Stimulated activated CD4-positive, alpha-beta T cell treated with anti-CD3 and anti-CD28 coated beads, TNF-alpha, amount 100 ng/mL, for 1 hour (primary cell): ENCODE measurements at places on chromosomes 3 and 15.

DNA sequence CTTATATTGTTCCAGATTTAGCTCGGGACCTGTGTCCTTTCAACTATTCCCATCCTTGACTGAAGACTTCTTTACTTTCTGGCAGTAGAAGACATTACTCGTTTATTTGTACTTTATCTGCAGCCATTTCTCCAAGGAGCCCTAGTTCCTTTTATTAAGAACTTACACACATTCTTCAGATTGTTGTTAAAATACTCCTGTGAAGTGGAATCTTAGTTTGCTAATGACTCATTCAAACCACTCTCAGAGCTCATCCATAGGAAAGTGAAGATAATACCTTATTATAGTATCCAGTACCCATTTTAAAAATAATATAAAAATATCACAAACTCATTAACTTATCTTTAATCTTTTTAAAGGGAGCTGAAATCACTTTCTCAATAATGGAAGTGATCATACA is 63.5 kb downstream of the C3orf70 start:
- DNase-seq: no peak

GRCh38 chr15:90994059-90994416 is 297 bp downstream of the PRC1 start:
- no peak for DNase-seq

DNA sequence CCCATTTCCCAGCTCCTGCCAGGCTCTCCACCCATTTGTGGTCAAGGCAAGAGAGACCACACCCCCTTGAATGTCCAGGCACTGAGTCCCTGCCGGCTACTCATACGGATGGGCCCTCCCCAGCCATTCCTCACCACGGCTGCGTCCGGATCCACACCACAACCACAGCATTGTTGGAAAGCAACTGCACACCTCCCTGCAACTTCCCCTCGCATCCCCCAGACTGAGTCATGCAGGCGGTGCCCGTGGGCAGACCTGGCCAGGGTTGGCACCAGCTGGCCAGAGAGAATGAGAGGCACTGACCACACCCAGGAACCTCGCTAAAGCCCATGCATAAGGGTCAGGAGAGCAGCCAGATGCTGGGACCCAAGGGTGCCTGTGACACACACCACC is 30.5 kb downstream of the LOXL1 start:
- no peak for DNase-seq

DNA sequence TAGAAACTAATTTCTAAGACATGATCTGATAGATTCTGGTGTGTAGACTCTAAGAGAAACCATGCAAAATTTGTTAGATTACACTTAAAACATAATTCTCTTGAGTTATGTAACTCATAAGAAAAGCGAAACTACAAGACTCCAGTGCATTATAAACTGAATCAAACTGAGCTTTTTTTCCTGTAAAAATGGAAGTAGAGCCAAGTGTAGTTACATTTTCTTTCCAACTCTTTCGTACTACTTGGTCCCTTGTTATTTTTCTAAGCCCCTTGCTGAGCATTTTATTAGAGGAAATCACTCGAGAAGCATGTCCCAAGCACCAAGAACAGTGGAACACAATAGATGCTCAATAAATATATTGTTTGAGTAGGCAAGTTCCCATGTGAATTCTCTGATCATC is 130.2 kb downstream of the GADL1 start:
- DNase-seq: no peak

- no peak for DNase-seq
Observed at GRCh38 chr3:100170486-100170885, 56.2 kb upstream of the FILIP1L start.

GRCh38 chr15:78316283-78317083 is 17.1 kb upstream of the SKIC8 start:
- DNase-seq: no peak

- DNase-seq: no peak
Observed at GRCh38 chr3:99854756-99855298, 37.2 kb downstream of the CMSS1 start.

DNA sequence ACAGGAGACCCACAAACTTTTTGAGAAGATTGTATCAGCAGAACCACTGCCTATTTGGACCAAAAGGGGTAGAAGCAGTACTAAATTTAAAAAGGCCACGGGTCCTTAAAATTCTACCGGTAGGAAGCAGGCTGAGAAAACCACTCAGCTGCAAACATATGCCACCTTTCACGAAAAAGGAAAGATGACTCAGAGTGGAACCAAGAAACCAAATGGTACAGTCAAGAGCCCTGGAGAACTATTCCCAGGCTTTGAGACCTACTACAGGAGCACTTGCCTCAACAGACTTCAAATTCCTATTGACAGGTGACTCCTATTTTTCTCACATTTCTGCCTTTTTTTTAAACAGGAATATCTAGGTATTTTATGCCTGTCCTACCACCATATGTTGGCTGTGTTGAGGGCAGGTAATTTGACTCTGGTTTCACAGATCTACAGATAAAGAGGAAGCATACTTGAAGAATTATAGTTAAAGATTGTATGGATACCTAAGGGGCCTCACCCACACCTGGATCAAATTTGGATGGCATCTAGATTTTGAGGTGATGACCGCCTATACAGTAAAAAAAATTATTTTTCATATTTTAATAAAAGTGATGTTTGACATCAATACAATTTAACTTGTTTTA is 10.1 kb downstream of the GOLIM4 start:
- no peak for DNase-seq

DNA sequence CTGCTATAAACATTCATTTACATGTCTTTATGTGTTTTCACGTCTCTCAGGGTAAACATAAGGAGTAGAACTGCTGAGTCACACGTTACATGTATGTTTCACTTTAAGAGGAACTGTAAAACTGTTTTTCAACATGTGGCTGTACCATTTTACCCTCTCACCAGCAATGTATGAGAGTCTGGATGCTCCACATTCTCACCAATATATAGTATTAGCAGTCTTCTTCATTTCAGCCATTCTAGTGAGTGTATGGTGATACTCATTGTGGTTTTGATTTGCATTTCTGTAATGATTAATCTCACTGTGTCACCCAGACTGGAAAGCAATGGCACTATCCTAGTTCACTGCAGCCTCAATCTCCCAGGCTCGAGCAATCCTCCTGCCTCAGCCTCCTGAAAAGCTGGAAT is 37.1 kb downstream of the PHC3 start:
- DNase-seq: no peak

- DNase-seq: no peak
Observed at GRCh38 chr3:11452885-11453847, 181.0 kb downstream of the ATG7 start.

DNA sequence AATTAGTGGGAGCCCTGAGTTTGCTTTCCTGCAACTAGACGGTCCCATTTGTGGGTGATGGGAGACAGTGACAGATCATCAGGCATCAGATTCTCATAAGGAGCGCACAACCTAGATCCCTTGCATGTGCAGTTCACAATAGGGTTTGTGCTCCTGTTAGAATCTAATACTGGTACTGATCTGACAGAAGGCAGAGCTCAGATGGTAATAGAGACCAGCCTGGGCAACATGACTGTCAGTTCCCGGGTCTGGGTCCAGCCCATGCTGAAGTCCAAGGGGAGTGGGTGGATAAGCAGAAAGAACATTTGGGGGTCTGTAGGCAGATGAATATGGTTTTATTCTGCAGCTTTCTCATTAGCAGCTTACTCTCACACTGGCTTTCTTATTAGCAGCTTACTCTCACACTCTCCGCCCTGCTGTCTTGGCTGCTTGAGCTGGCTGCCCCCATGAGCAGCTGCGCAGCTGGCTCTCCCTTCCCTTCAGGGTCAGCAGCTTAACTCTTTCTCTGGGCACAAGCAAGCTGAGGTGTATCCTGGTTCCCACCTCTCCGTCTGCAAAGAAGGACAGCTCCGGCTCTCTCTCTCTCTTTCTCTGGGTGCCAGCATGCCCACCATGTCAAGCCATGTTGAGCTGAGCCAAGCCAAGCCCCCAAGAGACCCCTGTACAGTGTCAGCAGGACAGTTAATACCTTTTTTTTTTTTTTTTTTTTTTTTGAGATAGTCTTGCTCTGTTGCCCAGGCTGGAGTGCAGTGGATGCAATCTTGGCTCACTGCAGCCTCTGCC is 46.5 kb downstream of the KLHDC8B start:
- DNase-seq: no peak
